Renal cortical epithelial cell (primary cell): ENCODE measurements at places on chromosomes 7 and 10. TPM values are rescaled to one million over a fixed set of nuclear protein-coding genes. Genes with fewer than 3 reads are reported as not detected.

DNA sequence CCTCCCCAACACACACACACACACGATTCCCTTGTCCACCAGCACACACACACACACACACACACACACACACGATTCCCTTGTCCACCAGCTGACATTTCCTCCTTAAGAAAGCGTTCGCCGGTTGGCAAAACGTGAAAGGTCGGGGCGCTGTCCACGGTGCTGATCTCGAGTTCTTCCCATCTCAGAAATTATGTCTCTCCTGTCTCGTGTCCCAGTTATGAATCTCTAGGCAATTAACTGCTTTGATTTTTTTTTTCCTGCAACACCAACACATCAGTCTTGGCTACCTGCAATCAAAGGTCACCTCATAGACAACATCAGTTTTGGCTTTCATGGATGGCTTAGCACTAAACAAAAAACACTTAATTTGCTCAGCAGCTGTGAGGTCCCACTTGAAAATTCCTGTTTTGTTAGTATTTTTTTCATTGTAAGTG, 1.9 kb downstream of the INA start:
- peak; percentile 24 for DNase-seq

PGAM1 gene
- 433 and 552 TPM in 2 replicates for total RNA-seq

DNA sequence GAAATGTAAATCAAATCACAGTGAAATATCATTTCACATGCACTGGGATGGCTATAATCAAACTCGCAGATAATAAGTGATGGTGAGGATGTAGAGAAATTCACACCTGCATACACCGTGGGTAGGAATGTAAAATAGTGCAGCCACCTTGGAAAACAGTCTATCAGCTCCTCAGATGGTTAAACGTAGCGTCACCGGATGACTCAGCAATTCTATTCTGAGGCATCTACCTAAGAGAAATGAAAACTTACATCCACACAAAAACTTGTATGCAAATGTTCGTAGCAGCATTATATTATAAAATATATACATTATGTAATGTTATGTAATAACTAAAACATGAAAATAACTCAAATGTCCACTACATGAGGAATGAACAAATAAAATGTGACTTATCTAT, 38.9 kb downstream of the SH3PXD2A start:
- DNase-seq, result peak; percentile 36

GRCh38 chr10:80670774-80671173, 133.1 kb downstream of the SH2D4B start:
- no peak for DNase-seq

DNA sequence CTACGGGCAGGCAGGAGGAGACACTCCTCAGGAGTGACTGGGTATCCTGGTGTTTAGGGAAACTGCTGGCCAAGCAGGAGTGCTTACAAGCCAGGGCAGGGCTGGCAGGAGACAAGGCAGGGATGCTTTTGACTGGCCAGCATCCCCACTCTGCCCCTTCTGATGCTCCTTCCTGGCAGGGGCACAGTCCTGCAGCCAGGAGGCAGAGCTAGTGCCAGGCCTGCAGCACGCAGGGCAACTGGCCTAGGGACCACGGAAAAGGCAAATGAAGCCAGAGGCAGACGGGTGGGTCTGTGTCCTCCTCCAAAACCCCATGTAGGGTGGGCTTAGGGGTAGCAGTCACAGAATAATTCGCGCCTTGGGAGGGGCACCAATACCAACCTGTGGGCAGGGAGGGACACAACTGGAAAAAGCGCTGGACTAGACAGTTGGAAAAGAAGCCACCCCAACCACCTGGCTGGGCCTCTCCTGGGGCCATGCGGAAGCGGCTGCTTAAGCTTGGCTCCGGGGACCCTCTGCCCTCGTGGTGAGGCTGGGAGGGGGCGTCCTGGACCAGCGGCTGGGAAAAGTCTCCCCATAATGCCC, 4.8 kb downstream of the IMPDH1 start:
- DNase-seq, result no peak

DNA sequence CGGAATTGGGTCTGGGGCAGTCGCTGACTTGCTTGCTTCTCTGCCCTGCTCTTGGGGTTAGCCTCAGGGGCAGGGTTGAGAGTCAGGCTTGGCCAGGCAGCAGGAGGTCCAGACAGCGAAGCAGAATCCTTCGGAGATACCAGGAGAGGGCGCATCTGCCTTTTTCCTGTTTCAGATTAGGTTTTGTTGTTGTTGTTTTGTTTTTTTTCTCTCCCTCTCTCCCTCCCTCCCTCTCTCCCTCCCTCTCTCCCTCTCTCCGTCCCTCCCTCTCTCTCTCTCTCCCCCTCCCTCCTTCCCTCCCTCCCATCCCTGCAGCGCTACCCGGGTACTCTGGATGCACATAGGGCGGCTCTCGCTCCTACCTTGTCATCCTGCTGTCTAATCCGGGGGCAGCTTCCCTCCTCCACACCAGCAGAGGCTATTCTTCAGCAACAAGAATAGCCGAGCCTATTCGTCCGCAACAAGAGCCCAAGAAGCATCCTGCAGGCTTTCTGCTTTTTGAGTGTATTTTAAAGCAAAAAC, 758 bp upstream of the OPTN start:
- peak; percentile 61 for DNase-seq

GRCh38 chr10:111085690-111086353, 9.0 kb downstream of the ADRA2A start:
- DNase-seq, result no peak

- no peak for DNase-seq
These were observed 7.1 kb upstream of the PAX2 start for GRCh38 chr10:100738055-100738827.

GRCh38 chr10:117763528-117763927, 221.0 kb downstream of the EMX2 start:
- DNase-seq, result no peak
